Endothelial cell of umbilical vein (primary cell): ENCODE measurements at places on chromosomes 11 and 22.

DNA sequence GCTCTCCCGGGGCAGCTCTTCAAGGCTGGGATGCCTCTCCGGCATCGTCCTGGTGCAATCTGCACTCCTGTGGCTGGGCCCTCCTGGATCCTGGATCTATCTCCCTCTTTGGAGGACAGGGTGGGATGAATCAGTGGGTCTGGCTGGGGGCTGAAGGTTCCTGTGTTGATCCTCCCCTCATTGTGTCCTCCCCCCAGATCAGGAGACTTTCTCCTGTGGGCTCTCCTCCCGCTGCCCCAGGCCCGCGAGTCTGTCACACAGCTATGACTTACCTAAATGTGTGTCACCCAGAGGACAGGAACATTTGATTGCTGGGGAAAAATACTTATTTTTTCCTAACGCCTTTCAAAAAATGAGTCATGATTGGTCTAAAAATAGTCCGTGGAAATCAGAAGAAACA, 106.8 kb upstream of the NECTIN1 start:
- DNase-seq = no peak

DNA sequence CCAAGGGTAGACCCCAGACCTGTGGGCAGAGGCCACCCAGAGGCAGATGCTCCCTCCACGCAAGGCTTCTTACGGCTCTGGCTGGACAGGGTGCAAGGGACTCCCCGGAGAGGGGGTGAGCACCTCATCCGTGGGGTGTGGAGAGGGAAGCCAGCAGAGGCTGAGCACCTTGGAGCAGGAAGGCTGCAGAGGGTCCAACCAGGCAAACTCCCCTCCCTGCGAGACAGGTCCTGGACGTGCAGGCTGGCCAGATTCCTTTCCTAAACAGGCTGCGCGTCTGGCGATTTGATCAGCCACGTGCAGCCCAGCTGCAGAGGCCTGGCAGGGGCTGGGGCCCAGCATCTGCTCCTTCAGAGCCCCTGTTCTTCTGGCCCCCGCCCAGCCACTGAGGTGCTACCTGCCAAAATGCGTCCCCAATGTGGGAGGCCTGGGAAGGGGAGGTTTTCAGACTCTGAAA, 49.3 kb downstream of the WNT11 start:
- DNase-seq = no peak

DNA sequence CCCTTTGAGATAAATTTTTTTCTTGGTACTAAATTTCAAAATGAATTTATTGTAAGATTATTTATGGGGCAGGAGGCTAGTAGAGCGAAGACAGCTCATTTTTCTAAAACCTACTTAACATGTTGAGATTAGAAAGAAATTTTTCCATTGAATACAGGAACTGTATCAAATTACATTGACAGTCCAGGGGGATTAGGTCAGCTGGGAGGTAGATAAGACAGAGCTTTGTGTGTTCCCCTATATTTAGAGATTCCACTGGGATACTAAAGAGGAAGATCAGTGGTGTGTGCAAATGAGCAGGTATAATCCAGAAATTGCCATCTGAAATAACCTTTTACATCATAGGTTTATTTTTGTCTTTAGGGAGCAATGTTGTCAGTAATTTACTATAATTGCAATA, 32.1 kb downstream of the ENDOD1 start:
- DNase-seq = no peak

DNA sequence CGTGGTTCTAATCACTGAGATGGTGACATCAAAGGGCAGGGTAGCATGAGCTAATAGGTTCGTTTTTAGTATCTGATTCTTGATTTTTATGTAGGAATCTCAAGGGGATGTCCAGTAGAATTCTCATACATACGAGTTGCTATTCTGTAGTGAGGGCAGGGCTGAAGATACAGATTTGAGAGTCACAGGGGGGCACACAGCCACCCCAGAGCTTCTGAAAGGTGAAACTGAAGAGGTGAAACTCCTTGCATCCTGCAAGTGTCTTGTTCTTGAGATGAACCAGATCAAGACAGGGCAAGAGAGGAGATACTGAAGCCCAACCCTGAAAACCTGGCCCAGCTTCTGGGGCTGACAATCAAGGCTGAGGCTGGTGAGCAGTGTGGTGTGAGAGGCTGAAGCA, 35.6 kb upstream of the TMEM123 start:
- DNase-seq = no peak

- DNase-seq = no peak
These were observed 16.0 kb downstream of the ADM start for GRCh38 chr11:10320736-10321465.

GRCh38 chr11:15944460-15944859, 411.9 kb downstream of the SOX6 start:
- no peak for DNase-seq

- DNase-seq = no peak
These were observed 116.7 kb upstream of the TIMP3 start for GRCh38 chr22:32684822-32685187.

- DNase-seq = no peak
These were observed 2.7 kb upstream of the PPP6R3 start for GRCh38 chr11:68457898-68458249.

GRCh38 chr22:35972559-35972958, 56.1 kb downstream of the RBFOX2 start:
- no peak for DNase-seq

- DNase-seq = no peak
These were observed 205.1 kb upstream of the CADM1 start for GRCh38 chr11:115709297-115709696.

DNA sequence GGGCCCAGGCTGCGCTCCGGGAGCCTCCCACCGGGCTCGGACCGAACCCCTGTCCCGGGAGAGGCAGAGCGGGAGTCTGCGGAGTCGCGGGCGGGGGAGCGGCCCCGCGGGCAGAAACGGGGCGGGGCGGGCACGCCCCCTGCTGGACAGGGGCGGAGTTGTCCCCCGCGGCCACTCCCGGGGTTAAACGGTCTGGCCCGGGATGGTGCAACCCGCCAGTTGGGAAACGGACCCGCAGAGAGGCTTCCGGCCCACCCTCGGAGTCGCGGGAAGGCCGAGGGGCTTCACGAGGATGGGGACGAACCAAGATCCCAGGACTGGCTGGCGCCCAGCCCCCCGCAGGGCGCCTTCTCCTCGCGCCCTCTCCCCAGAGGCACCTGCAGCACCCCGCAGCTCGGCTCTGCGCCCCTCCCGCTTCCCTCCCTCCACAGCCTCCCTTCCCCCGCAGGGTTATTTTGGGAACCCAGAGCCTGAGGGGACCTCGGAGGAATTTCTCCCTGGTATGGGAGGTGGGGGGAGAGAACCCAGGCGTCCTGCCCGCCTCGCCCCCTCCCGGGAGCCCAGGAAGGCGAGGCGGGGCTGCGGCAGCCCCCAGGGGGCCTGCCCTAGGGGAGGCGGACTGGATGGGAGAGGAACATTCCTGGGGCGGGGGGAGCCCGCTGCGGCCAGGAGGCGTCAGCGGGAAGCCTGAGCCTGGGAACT, 902 bp downstream of the RASGRP2 start:
- peak; percentile 32 for DNase-seq

DNA sequence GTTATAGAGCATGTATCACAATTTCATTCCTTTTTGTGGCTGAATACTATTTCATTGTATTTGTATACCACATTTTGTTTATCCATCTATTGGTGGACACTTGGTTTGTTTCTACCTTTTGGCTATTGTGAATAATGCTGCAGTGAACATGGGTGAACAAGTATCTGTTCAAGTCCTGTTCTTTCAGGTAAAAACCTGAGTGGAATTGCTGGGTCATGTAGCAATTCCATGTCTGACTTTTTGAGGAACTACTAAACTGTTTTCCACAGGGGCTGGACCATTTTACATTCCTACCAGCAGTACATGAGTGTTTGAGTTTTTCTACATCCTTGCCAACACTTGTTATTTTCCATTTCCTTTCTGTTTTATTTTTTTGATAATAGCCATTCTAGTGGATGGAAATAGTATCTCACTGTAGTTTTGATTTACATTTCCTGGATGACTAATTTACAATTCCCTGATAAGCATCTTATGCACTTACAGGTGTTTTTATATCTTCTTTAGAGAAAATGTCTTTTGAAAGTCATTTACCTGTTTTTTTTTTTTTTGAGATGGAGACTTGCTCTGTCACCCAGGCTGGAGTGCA, 12.2 kb downstream of the CABIN1 start:
- peak; percentile 32 for DNase-seq

GRCh38 chr11:75673977-75674582, 5.2 kb upstream of the MAP6 start:
- DNase-seq = peak; percentile 42

DNA sequence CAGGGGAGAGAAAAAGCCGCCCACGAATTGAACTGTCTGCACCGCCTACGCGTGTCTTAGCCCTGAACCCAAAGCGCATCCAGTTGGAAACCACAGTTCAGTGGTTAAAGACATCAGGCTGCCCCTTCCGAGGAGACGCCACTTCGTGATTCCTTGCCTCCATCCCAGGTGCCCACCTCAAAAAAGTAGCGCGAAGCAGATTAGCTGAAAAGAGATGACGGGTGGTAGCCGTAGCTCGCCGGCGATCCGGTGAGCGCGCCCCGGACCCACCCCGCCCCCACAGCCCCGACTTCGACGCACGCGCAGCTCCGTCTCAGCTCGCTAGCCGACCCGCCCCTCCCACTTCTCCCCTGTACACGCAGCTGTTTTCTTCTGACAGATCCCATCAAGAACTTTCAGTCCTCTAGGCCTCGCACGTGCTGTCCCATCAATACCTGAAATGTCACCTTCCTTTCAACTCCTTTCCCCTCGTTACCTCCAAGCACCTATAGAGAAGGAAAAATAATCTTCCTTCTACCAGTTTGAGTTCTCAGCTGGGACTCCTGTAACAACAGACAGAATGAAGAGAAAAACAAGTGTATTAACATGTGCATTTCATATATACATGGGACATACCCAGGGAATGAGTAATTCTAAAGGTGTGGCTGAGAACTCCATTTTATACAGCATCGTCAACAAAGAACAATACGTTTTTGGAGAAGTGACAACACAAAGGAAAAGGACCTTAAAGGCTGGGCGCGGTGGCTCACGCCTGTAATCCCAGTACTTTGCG, 49.5 kb downstream of the OR4D9 start:
- DNase-seq = peak; percentile 88

- DNase-seq = no peak
These were observed 459.1 kb downstream of the MIAT start for GRCh38 chr22:27116312-27117086.

- DNase-seq = peak; percentile 84
These were observed 21.7 kb downstream of the MIAT start for GRCh38 chr22:26679003-26679629.

DNA sequence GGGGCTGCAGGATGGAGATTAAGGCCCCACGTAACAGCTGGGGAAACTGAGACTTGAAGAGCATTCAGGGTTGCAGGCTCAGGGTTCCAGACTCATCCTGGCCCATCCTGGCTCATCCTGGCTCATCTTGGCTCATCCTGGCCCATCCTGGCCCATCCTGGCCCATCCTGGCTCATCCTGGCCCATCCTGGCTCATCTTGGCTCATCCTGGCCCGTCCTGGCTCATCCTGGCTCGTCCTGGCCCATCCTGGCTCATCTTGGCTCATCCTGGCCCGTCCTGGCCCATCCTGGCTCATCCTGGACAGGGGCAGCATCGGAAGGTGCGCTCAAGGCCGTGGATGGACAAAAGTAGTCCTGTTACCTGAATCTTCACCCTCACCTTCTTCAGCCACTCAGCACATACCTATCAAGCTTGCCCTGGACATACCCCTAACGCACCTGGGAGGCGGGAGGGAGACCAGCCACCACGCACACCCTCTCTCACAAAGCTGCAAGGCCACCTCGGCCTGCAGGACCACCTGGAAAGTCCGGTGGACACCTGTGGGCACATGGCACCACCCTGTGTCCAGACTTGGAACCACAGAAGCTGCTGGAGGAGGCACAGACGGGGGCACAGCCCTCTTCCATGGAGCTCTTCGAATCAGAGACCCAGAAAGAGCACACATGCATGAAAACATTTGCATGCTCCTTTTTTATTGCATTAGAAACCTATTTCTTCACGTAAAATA, 20.3 kb upstream of the NLRP6 start:
- no peak for DNase-seq

- no peak for DNase-seq
These were observed 28.3 kb downstream of the LARGE1 start for GRCh38 chr22:33891992-33892391.

GRCh38 chr22:45889093-45889538, 87.8 kb downstream of the WNT7B start:
- no peak for DNase-seq

- DNase-seq = no peak
These were observed 2.9 kb downstream of the TMEM132A start for GRCh38 chr11:60927061-60927592.

GRCh38 chr11:111330234-111330893, 32.0 kb downstream of the POU2AF3 start:
- DNase-seq = no peak

GRCh38 chr11:100397401-100397800, 289.7 kb upstream of the ARHGAP42 start:
- no peak for DNase-seq

GRCh38 chr11:35622070-35622469, 3.8 kb downstream of the FJX1 start:
- DNase-seq = peak; percentile 35

DNA sequence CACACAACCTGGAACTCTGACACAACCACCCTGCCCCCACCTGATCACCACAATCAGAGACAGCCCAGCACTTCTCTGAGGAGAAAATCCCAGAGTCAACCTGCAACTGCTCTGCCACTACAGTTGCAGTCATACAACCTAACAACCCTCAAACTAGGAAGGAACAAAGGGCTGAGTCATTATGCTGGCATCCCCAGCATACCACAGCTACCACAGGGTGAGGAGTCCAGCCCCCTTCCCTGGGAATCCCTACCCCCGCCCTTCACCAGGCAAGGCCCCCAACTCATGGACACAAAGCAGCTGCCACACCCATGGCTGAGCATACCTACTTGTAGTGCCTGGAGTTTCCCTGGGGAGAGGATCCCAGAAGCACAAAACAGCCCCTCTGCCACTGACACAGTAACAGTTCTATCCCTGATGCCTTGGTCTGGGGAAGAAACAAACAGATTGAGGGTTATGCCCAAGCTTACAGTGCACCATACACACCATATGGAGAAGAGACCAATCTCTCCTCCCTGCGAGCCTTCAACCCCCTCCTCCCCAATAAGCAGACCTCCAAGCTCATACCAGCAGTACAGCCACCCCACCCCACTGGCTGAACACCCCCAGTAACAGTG, 68.5 kb upstream of the C11orf58 start:
- DNase-seq = no peak

DNA sequence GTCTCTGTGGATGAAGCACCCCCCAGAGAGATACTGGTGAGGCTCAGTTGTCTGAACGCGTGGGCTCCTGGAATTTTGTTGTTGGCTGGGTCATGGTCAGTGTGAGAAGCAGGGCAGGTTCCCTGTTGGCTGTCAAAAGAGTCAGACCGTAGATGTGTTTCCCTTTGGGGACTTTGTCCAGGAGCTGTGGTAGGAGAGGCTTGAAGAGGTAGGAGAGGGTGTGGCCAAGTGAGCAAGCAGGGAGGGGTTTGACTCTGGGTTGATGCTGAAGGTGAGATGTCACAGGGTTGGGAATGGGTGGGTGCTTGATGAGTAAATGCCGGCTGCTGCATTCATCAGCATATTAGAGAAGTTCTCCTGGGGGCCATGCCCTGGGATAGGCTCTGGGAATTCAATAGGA, 803.2 kb downstream of the TBC1D22A start:
- no peak for DNase-seq

GRCh38 chr11:126127898-126128297, 65.2 kb upstream of the CDON start:
- no peak for DNase-seq

GRCh38 chr11:61172356-61172755, 11.1 kb upstream of the VPS37C start:
- no peak for DNase-seq
